ENCODE measurements at places on chromosomes 6 and 20.
A peak's percentile ranks its signal among the peaks of the same experiment; 100 is the strongest.

GRCh38 chr6:6178795-6179194, 141.7 kb downstream of the F13A1 start:
- no peak for DNase-seq

DNA sequence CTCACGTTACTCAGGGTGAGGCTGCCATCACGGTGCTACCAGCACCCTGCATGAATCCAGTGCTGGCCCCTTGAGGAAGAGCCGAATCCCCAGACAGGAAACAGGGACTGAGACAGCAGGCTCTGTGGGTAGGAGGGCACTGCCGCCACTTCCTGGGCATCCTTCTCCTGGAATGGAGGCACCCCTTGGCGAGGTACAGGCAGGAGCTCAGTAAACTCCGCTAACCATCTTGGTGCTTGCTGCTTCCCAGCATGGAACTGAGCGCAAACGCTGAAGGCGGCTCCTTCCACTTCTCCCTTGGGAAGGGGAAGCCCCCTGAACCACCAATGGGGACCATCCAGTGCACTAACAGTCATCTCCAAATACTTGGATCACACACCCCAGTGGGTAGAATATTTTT, 13.5 kb upstream of the CCDC167 start:
- no peak for DNase-seq

DNA sequence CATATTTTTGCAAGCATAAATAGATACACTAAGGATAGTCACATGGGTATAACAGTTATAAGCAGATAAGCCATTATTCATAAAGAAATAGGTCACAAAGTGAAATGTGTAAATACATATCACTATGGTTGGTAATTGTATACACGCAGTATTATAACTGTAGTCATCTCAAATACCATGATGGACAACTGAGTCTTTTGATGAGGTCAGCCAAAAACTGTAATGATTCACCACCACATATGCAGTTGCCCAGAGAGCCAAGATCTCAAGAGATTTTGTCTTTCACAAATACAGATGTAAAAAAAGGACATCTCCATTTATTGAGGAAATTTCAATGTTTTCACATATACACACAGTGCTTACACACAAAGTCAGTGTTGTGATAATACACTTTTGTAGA, 28.3 kb downstream of the ZNF292 start:
- DNase-seq = no peak

GRCh38 chr6:55675941-55676340, 96.9 kb upstream of the HMGCLL1 start:
- DNase-seq = no peak

GRCh38 chr20:40843251-40843650, 154.2 kb upstream of the MAFB start:
- no peak for DNase-seq

DNA sequence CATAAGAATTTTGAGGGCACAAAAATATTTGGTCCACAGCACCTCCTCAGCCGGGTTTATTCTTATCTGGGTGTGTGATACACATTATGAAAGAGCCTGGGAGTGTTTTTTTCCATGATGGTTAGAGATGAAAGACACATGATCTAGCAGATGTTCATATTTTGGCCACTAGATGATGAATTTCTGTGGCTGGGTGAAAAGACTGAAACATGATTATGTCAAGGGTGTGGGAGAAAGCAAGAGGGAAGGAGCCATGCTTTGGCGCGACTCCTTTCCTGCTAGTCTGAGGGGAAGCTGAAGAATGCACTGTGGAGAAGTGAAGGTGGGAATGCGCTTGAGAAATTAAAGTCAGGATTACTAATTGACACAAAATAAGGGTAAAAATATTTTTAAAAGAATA, 102.3 kb downstream of the SH3BGRL2 start:
- no peak for DNase-seq

- no peak for DNase-seq
Observed at GRCh38 chr20:15241681-15242080, 904.3 kb upstream of the FLRT3 start.

DNA sequence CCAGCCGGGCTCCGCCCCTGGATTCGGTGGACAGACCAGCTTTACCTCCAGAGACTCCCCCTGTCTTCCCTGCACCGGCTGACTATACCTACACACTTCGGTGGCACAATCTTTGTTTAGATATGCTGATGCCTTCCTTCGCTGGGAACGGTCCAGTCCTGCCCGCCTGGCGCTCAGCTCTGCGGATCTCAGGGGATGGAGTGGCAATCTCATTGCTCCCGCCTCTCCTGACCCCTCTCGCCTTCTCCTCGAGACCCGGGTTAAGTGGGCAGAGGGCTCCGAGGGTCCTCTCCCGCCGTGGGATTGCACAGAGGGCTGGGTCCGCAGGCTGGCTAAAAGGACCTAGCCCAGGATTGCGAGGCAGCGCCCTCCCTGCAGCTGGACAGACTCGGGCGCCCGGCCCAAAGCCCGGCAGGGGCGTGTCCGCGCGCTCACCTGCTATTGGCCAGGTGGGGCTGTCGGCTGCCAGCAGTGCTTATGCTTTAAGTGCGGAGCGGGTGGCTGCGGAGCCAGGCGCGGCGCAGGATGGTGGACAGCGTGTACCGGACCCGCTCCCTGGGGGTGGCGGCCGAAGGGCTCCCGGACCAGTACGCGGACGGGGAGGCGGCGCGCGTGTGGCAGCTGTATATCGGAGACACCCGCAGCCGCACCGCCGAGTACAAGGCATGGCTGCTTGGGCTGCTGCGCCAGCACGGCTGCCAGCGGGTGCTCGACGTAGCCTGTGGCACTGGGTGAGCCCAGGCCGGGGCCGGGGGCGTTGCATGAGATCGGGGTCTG, at the start of gene GNMT:
Gene GNMT (plus strand): TSS at position 512 of the 777 bp plus-strand sequence. CDS start 14 bp downstream, at position 526.
- peak; percentile 44 for DNase-seq

- peak; percentile 17 for DNase-seq
Observed at GRCh38 chr6:170459451-170459850, 93.7 kb downstream of the PSMB1 start.
